ENCODE measurements at places on chromosomes 5 and 9.

DNA sequence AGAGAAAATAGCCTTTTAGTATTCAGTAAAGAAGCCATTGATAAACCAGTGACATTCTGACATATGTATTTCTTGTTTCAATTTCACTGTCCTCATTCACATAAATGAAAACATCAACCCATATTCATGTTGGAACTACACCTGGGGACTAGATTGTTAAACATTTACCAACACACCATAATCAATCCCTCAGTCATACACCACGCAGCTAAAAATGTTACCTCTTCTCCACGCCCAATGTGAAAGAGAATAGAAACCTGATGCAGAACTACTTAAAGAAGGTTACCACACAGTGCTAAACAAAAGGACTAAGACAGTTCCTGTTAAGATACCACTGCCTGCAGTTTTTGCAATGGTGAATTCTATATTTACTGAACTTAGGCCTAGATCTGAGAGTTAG lies 518.9 kb downstream of the PRELID2 start:
- DNase-seq, result no peak
- no peaks in the 10 kb centered on the region for H3K27me3 ChIP-seq
- H3K36me3 ChIP-seq, result no peaks in the 10 kb centered on the region
- H3K4me1 ChIP-seq, result no peaks in the 10 kb centered on the region
- H3K4me3 ChIP-seq, result no peak overlapping the region

GRCh38 chr9:89430995-89431394 lies 66.9 kb downstream of the SEMA4D start:
- H3K4me1 ChIP-seq, result peaks cover 65% of the 10 kb centered on the region
- no peak overlapping the region for H3K27ac ChIP-seq
- H3K4me3 ChIP-seq, result no peak overlapping the region
- no peaks in the 10 kb centered on the region for H3K36me3 ChIP-seq
- no peak for DNase-seq
- H3K27me3 ChIP-seq, result no peaks in the 10 kb centered on the region

GRCh38 chr9:95938724-95939123 lies 63.2 kb downstream of the ERCC6L2 start:
- DNase-seq, result no peak
- no peaks in the 10 kb centered on the region for H3K4me1 ChIP-seq
- no peaks in the 10 kb centered on the region for H3K27me3 ChIP-seq
- H3K4me3 ChIP-seq, result no peak overlapping the region
- no peak overlapping the region for H3K27ac ChIP-seq
- peaks cover 69% of the 10 kb centered on the region for H3K36me3 ChIP-seq

GRCh38 chr5:152686931-152687330 lies 281.9 kb upstream of the NMUR2 start:
- H3K27ac ChIP-seq, result no peak overlapping the region
- no peak overlapping the region for H3K4me3 ChIP-seq
- no peaks in the 10 kb centered on the region for H3K4me1 ChIP-seq

DNA sequence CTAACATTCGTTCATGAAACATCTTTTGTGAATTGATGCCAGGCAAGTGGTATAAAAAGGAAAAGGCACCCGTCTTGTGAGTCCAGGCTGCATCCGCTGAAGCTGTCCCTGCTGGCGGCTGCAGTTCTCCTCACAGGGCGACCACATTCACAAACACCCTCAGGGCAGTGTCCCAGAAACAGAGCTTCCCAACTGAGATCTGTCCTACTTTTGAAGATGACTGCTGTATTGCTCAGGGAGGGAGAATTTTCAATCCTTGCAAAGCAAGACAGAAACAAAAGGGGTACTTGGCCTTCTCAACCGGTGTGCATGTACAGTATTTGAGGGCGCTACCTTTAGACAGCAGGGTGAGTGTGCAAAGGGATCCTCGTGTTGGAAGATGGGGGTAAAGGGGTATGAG lies 316.1 kb downstream of the GADD45G start:
- H3K36me3 ChIP-seq, result no peaks in the 10 kb centered on the region
- H3K4me3 ChIP-seq, result no peak overlapping the region
- peaks cover 10% of the 10 kb centered on the region for H3K4me1 ChIP-seq
- no peak for DNase-seq
- H3K27me3 ChIP-seq, result peaks cover 14% of the 10 kb centered on the region
